CD4-positive, alpha-beta T cell treated with Interleukin-4 for 4 hours (primary cell): ENCODE measurements at places on chromosomes 6 and 20.
A peak's percentile ranks its signal among the peaks of the same experiment; 100 is the strongest.

DNA sequence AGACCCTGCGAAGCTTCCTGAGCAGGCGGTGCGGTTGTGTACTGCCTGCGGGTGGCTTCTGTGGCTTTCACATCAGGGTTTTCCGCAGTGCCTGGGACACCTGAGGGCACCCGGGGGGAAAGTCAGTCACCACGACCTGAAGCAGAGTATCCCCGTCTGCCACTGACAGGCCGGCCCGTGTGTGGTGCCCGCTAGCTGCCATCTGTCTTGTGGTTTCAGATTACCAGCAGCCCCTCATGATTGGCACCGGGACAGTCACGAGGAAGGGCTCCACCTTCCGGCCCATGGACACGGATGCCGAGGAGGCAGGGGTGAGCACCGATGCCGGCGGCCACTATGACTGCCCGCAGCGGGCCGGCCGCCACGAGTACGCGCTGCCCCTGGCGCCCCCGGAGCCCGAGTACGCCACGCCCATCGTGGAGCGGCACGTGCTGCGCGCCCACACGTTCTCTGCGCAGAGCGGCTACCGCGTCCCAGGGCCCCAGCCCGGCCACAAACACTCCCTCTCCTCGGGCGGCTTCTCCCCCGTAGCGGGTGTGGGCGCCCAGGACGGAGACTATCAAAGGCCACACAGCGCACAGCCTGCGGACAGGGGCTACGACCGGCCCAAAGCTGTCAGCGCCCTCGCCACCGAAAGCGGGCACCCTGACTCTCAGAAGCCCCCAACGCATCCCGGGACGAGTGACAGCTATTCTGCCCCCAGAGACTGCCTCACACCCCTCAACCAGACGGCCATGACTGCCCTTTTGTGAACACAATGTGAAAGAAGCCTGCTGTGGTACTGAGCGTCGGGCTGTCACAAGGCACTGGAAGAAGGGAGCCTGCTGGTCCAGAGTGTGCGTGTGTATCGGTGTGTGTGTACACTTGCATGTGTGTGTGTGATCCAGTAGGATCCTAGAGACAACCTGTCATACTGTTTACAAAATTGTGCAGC, 54.4 kb downstream of the GOPC start:
- peak; percentile 58 for DNase-seq

GRCh38 chr6:23183846-23184245, 614.5 kb downstream of the HDGFL1 start:
- DNase-seq, result no peak

DNA sequence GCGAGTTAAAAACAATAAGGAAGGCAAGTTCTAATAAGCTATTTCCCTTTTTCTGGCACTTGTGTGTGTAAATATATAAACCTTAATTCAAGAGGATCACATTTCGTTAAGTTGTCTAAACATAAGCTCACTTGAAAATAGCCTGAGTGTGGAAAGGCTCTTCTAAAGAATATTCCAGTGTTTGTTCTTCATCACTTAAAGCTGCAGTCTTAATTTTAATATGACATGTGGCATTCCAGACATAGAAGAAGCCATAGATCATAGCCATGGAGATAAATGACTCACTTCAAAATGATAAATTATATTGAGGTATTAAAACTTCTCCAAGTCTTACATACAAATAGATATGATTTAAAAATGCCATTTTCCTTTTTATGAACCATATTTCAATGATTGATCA, 42.1 kb downstream of the IYD start:
- DNase-seq, result no peak

DNA sequence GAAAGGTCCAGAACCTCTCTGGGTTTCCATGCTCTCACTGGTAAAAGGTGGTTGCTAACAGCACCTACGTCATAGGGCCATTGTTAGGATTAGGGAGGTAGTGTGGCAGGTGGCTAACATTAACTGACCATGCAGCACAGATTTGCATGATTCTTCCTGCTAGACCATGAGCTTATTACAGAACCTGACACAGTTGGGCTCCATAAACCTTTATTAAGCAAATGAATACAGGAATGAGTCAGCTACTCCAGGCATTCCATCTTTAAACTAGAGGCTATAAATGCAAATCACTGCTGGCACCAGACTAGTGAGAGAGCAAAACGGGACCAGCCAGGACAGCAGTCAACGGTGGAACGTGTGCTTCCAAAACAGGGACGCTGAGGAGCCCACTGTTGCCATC, 440.1 kb downstream of the PTPRT start:
- DNase-seq, result no peak

- no peak for DNase-seq
Observed at GRCh38 chr6:170452767-170453545, 100.2 kb downstream of the PSMB1 start.

DNA sequence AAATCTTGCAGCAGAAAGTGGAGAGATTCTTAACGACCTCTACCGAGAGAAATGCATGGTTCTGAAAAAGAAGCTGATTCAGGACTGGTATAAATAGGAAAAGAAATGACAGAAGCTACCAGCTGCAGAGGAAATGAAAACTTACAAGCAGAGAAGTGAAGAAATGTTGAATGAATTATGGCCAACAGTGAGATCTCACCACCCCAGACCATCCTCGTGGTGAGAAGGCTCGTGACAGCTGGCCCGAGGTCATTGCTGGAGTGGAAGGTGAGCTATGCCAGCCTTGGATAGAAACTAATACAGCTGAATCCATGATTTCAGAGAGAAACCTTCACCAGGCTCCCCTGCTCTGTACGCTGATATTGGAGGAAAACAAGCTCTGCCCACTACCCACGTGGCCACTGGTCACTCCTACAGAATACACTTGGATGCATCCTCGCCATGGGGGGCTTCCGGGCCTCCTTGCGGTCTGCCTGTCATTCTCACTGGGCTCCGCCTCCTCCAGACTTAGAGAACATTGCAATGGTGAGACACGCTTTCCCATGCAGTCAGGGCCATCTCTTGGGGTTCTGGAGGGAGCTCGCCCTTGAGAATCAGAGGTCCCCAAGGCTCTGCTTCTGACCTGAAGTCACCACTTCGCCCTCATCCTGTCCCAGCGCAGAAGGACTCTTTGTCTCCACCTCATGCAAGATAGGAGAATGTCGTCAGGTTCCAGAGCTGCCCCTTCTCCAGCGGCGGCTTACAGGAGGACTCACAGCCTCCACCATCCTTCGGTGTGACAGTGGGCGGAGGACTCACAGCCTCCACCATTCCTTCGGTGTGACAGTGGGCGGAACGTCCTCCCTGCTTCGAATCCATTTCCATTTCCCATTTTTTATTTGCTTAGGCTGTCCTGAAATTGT, 10.6 kb upstream of the TUBB2B start:
- DNase-seq, result no peak
